Natural killer cell (primary cell): ENCODE measurements at places on chromosomes 16 and 17. TPM values are rescaled to one million over a fixed set of nuclear protein-coding genes. Genes with fewer than 3 reads are reported as not detected.

CSH1 gene
- not detected for total RNA-seq

SOCS1 gene
- total RNA-seq: 74.7 TPM

NPB gene
- total RNA-seq: 0.18 TPM

SSTR5 gene
- not detected for total RNA-seq

TEKT1 gene
- total RNA-seq: not detected

ASGR1 gene
- not detected for total RNA-seq

KRT39 gene
- total RNA-seq: not detected

SCARF1 gene
- 3.1 TPM for total RNA-seq
